CD4-positive, alpha-beta T cell treated with Interleukin-4 for 4 hours (primary cell): ENCODE measurements at places on chromosomes 4 and X.

- no peak for DNase-seq
Measured at GRCh38 chrX:53449632-53450031, 15.5 kb upstream of the HSD17B10 start.

GRCh38 chr4:176988226-176988625 lies 195.5 kb upstream of the VEGFC start:
- no peak for DNase-seq

DNA sequence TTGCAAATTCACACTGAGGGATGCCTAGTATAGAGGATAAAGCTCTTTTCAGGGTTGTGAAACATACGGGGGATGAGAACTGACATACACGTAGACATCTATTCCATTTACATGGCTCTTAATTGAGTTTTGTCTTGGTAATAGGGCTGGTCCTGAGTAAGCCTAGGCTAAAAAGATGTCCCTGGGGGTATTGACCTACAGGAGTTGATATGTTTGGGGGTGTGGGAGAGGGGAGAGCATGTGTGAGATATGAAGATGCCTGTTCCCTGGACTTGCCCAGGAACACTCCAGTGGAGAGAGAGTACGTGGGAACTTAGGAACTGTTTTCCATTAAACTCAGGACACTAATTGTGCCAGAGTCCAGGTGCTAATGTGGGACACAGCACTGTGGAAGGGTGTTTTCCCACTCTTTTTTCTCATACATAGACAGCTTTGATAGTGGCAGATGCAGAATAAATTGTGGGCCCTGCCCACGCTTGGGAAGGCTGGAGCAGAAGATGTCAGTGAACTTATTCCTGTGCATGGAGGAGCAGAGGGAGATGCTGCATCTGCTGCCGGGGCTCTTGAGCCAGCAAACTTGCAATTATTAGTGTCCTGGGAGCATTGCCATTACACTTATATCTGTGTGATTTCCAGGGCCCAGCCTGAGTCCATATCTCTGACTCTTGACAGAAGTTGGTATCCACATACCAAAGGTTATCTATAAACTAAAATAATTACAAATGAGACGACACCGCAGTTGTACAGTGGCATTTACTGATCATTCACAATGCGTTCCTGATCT lies 20.7 kb downstream of the SYNPO2 start:
- no peak for DNase-seq

DNA sequence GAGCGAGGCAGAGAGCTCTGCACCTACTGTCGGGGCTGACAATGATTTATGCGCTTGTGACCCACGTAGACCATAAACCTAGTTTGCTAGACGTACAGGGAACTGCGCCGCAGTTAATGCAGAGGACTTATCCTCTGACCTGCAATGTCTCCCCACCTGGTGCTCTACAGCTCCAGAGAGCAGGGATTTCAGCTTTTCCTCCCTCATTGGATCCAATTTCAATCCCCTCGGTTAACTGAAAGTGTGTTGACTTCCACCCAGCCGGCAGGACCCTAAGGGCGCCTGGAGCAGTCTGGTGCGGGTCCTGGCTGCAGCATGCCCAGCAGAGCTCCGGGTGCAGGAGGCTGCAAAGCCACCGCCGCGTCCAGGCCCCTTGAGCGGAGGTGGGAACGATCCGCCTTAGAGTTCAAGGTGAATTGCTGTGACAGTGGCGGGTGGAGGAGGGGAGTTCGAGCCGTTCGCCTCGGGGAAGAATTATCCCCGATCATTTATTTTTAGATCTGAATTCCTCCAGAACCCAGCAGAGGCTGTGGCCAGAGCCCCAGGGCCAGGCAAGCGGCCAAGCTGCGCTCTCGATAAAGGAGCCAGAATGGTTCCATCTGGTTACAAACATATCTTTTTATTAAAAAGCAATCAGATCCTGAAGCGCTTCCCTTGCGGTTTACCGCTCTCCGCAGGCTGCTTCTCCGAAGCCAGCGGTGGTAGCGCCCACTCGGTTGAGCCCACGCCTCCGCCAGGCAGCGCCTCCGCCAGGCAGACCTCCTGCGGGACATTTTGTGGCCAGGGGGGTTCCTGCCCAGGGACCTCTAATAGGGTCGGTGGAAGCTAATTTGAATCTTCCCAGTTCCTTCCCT lies 66.0 kb downstream of the FBXO8 start:
- peak; percentile 5 for DNase-seq

- DNase-seq, result no peak
Measured at GRCh38 chrX:23783589-23784469, 856 bp downstream of the SAT1 start.

- no peak for DNase-seq
Measured at GRCh38 chrX:33725535-33726210, 406.4 kb downstream of the FAM47A start.

- no peak for DNase-seq
Measured at GRCh38 chrX:150234126-150234525, 129.0 kb upstream of the MAMLD1 start.

- DNase-seq, result no peak
Measured at GRCh38 chr4:123166023-123166422, 230.6 kb upstream of the SPRY1 start.

- DNase-seq, result peak; percentile 25
Measured at GRCh38 chrX:3711331-3711917, 2.0 kb downstream of the PRKX start.

GRCh38 chrX:118644378-118644777 lies 83.0 kb upstream of the IL13RA1 start:
- DNase-seq, result no peak

DNA sequence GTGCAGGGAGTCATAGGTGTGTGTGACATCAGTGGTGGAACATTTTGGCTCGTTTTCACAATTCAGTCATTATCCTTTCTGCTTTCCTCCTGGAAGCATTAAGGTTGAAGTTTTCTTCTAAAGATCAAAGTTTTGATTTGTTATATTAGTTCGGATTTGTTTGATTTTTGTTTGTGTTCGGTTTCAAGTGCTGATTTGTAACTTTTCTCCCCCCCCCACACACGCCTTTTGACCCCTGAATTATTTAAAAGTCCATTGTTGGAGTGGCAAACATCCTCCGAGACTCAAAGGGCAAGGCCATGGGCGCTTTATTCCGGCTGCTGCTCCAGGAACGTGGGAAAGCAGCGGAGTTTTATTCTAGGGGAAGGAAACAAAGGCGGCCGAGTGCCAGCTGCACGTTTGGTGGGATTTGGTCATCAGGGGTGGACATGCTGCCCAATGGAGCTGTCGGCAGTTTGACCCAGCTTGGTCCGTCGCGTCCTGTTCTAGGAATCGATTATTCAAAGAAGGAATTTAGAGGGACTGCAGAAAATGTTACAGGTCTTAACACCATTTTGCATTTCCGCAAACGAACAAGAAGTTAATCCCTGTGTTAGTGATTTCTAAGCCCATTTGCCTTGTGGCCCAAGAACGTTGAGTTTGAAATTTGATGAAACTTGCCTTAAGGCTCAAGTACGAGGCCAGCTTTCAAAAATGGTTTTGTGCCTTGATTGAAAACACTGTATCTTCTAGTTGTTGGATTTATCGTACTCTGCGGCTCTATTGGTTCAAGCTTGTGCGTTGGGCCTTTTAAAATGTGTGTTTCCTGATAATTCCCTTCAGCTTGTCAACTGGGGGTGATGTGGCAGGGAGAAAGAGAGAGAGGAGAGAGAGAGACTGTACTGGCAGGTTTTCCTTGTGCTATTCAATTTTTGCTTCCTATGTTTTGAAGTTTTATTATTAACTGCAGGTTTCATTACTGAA lies 565 bp upstream of the ZNF41 start:
- DNase-seq, result no peak
